Cardiac septum (tissue), 1 donor: ENCODE measurements at places on chromosomes 7 and 10. TPM values are rescaled to one million over a fixed set of nuclear protein-coding genes. Genes with fewer than 3 reads are reported as not detected.

DNA sequence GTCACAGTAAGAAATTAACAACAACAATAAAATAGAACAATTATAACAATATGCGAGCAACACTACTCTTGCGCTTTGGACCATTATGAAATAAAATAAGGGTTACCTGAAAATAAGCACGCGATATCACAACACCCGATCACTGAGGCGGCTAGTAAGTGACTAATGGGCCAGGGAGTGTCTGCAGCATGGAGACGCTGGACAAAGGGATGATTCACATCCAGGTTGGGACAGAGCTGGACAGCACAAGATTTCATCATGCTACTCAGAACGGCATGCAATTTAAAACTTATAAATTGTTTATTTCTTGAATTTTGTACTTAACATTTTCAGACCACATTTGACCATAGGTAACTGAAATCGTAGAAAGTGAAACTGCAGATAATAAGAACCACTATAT, 15.6 kb downstream of the HIBADH start:
- no peak for DNase-seq

DNA sequence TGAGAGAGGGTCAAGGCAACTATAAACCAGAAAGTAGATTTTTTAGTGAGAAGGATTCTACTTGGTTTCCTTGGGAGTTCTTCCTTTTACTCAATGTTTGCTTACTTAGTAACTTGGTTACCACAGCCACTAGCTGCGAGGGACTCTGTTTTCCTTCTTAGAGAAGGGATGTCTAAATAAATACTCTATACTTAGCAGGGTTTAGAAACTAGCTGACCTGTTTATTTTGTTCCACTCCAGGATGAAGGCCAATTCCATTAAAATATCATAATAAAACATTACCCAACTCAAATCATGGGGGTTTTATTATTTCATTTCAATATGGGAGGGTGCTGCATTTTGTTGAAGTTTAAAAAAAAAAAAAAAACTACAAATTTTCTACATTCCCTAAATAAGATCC, 87.3 kb downstream of the PPP1R3A start:
- DNase-seq: no peak

DNA sequence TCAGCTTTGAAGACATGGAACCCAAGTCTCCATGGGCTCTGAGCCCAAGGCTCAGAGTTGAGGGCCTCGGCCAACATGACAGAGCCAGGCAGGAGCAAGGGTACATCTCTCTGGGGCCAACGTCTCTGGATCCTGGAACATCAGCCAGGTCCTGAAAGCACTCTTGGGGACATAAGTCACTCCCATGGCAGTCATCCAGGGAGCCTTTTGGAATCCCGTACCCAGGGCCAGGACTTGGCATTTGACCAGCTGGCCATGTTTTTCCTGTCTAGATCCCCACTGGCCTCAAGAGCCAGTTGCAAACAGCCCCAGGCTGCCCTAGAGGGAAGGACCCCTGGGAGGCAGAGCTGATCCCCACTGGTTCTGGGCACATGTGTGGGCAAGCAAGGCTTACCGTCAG, 4.3 kb upstream of the CXCL12 start:
- DNase-seq: peak; percentile 78

DNA sequence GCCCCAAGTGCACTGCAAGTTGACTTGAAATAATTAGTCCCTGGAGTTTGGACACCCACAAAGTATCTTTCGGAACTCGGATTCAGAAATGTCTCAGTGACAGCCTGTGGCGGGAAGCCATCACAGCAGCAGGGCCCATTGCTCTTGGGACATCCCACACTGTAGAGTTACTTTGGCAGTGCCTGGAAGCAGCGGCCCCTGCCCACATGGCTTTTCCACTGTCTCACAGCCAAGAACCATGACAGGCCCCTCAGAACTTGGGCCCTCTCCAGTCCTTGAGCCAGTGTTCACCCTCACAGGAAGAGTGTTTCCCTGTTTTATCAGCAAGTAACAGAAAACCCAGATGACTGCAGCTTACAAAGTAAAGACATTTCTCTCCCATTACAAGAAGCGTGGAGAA, 477.0 kb upstream of the GALNT17 start:
- no peak for DNase-seq

GRCh38 chr10:35448687-35449662, 112.7 kb downstream of the CCNY start:
- DNase-seq: no peak

GRCh38 chr7:80656029-80656428, 17.6 kb downstream of the CD36 start:
- no peak for DNase-seq

SORCS1 gene
- total RNA-seq: 0.43 TPM
